Foreskin keratinocyte (primary cell): ENCODE measurements at places on chromosomes 6 and 20. TPM values are rescaled to one million over a fixed set of nuclear protein-coding genes. Genes with fewer than 3 reads are reported as not detected.

Gene CRISP2
- total RNA-seq = not detected in 2 replicates

GRCh38 chr20:19995220-19995863 lies 21.8 kb upstream of the NAA20 start:
- no peak for DNase-seq

- DNase-seq = peak; percentile 88
These were observed 113.9 kb downstream of the ADAT2 start for GRCh38 chr6:143336446-143337152.

DNA sequence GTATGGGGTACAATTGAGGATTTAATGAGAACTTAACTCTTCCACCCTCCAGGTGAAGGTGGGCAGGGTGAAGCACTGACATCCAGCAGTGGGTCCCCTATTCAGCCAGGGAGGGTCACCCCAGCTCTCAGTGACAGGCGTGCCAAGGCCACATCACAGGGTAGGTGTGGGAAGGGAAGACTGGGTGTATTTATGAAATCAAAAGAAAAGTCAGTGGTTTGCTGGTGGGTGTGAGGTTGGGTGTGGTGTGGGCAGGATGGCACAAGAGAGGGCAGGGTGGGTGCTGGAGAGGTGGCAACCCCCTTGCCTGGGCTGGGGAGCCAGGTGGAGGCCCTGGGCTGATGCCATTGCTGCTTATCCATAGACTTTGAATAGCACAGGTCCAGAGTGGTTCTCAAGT lies 16.6 kb downstream of the SYNDIG1 start:
- DNase-seq = no peak

GRCh38 chr6:99425647-99426450 lies 741 bp upstream of the PNISR start:
- peak; percentile 85 for DNase-seq

DNA sequence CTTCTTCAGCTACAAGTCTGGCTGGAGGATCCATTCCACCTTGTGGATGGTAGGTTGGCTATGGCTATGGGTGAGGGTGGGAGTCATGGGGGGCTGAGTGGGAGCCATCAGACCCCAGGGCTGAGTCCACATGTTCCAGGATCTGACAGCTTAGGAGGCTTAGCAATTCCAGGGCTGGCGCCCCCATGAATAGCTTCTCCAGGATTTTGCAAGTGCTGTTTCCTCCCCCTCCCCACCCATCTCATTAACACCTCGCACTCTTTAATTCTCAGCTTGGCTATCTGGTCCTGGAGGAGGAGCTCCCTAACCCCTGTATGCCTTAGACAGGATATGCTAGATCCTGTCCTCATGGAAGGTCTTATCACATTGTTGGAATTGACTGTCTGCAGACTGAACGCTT lies 39.0 kb upstream of the ANGPT4 start:
- no peak for DNase-seq

DNA sequence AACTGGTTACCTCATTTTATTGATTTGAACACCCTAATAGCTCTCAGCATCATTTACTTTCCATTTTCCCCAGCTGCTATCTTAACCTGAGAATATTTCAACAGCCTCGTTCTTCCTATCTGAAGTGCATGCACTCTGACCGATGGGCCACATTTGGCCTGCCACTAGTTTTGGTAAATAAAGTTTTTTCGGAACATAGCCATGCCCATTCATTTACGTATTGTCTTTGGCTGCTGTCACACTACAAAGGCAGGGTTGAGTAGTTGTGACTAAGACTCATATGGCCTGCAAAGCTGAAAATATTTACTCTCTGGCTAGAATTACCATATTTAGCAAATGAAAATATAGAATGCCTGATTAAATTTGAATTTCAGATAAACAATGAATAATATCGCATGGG lies 10.8 kb downstream of the ADGRF4 start:
- no peak for DNase-seq

GRCh38 chr20:22629447-22629846 lies 45.1 kb upstream of the FOXA2 start:
- DNase-seq = no peak

Gene MUC21
- total RNA-seq = not detected in 2 replicates

Gene PLTP
- 58.8 and 59.5 TPM in 2 replicates for total RNA-seq

- DNase-seq = no peak
These were observed 4.1 kb downstream of the ATP9A start for GRCh38 chr20:51763965-51764602.

- DNase-seq = peak; percentile 51
These were observed 85.4 kb downstream of the HFE start for GRCh38 chr6:26172608-26172968.

DNA sequence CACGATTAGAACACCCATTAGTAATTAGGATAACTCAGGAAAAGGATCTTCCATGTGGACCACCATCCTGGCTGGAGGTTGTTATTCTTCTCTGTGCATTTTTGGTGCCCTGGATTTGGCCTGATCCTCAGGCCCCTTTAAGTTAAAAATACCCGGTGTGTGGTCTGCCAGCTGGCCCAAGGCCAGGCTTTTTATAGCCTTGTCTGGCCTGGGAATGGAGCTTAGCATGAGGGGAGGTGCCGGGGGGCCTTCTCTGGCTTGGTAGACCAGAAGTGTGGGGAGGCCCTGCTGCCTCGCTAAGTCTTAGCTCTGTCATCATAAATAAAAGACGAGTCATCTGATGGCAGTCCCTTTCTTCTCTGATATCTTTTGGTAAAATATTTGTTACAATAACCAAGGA lies 71.4 kb downstream of the ARID1B start:
- no peak for DNase-seq

Gene PGC
- not detected in 2 replicates for total RNA-seq

DNA sequence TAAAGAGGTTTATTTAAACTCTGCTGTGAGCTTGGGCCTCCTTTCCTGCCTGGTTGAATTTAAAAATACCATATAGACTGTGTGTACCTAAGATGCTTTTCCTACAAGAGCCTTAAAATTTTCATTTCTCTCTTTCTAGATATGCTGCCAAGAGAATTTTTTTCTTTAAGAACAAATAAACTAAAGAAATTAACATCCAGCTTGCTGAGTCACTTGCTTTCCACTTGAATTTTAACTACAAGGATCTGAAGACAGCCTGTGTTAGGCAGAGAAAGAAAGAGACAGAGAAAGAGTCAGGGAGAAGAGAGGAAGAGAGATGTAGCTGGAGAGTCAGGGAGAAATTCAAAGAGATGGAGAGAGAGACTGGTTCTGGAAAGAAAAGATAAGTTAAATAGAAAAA lies 18.3 kb upstream of the SNAP25 start:
- DNase-seq = no peak

DNA sequence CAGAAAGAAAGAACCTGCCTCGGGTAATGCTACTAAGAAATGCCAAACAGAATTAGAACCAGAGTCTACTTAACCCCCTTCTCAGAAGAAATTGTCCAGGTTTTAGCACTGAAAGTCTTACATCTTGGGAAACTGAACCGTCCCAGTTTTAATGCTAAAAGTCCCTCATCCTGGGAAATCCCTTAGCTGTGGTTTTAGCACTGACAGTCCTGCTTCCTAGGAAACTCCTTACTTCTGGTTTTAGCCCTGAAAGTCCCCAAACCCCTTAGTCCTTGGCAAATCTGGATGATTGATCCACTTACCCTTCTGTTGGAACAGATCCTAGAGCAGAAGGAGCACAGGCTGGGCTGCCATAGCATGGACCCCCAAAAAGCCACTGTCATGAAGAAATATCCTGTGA lies 4.8 kb upstream of the TMEM14A start:
- DNase-seq = no peak

DNA sequence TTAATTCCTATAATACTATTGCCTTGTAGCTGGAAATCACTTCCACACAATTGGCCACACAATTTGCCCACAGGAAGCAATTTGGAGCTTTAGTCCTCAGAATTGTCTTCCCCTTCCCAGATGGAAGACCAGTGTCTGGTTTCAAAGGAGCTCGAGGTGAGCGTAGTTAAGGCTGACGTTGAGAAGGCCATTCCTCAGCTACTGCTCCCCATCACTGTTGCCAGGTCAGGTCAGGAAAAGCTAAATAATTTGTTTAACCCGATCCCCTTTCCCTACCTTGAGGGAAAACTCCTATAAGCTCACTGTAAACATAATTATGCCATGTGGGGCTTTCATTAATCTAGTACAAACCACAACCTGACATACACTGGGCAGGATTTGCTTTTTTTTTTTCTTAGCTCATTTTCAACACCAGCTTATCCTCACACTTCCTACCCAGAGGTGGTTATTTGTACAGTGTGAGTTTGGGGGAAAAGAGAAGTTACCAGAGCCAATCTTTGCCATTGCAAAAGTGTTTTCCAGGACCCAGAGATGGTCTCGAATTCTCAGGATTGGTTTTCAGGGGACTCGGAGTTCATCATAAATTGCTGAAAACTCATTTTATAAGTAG lies 242.7 kb downstream of the CLIC5 start:
- DNase-seq = no peak

- no peak for DNase-seq
These were observed 178.5 kb downstream of the ARID1B start for GRCh38 chr6:156955494-156956183.

- peak; percentile 42 for DNase-seq
These were observed 2.7 kb upstream of the MICA start for GRCh38 chr6:31400467-31401289.

- DNase-seq = peak; percentile 36
These were observed 26.9 kb downstream of the NRN1 start for GRCh38 chr6:5979650-5980420.

DNA sequence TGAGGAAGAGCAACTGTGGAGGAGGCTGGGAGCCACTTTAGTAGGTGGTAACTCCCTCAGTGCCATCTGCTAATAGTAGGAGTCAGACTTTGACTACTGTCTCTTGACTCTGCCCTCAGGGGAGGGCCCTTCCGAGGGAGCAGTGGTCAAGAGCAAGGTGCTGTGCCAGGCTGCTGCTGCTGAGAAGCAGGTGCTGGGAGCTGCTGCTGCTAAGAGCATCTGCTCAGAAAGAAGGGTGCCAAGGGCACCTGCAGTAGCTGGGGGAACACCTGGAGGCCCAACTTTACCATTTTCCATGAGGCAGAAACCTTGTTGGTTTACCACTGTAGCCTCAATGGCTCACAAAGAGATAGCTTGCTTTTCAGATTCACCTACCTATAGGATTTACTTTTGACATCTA lies 18.5 kb downstream of the GGTLC1 start:
- DNase-seq = no peak

DNA sequence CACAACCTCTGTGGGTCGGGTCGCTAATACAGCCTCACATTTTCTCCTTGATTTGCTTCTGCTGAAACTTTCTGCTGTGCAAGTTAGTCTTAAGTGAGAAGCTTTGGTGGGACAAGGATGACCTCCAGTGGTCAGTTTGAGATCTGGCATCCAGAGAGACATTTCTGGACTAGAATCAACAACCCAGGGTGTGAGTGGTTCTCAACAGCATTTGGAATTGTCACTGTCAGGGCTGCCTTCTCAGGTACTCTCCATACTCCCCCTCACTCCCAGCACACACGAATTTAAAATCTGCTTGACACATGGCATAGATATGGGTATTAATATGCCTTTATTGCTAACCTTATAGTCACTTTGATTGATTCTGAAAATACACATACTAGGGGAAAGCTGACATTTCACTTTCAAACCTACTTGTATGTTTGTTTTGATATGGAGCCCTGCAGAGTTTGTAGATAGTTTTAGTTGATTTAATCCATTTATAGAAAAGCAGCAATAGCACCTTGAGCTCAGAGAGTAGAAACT lies 13.2 kb downstream of the OTOR start:
- DNase-seq = peak; percentile 52

DNA sequence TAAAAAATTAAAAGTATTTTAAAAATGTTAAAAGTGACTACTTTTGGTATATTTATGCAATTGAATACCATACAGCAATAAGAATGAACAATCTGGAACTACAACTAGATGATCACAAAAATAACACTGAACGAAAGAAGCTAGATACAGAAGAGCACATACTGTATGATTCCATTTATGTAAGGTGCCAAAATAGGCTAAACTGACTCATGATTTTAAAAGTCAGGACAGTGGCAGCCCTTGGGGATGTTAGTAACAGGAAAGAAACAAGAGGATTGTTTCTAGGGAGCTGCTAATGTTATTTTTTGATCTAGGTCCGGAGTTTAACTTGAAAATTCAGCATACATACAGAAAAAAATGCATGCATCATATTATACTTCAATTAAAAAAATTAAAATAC lies 42.3 kb downstream of the KIF13A start:
- no peak for DNase-seq

DNA sequence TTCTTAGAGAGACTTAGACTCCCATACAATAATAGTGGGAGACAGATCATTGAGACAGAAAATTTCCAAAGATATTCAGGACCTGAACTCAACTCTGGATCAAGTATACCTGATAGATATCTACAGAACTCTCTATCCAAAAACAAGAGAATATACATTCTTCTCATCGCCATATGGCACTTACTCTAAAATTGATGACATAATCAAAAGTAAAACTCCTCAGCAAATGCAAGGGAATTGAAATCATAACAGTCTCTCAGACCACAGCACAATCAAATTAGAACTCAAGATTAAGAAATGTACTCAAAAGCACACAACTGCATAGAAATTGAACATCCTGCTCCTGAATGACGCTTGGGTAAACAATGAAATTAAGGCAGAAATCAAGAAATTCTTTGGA lies 28.7 kb downstream of the PERP start:
- no peak for DNase-seq

Gene TXLNB
- not detected in 2 replicates for total RNA-seq

DNA sequence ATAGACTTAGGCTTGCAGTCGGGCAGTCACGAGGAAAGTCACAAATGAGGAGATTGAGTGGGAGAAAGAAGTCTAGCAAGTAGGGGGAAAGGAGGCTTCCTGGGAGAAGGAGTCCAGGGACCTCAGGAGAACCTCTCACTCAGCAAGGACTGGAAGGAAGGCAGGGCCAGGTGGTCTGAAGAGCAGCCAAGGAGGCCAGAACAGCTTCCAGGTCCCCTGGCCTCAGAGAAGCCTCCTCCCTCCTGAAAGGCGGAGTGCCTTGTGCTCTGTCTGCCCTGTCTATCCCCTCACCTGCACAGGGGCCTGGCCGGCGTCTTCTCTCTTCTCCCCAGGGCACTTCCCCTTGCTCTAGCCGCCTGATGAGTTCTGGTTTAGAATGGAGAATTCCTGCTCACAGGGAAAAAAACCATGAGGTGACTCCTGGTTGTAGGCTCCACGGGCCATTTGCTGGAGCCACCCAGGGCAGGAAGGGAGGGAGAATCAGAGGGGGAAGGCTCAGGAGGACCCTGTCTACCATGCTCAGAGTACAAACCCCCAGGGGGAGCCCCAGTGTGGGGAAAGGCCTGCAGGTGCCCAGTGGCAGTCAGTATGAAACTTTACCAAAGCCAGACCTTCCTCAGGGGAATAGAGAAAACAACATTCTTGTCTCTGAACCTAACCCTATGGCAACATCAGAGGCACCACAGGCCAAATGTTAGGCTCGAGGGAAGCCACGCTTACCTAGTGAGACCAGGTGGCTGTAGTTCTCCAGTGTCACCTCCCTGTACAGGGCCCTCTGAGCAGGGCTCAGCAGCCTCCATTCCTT lies 11.2 kb downstream of the ZNF337 start:
- no peak for DNase-seq
